ENCODE measurements at places on chromosomes 1 and 21. TPM values are rescaled to one million over a fixed set of nuclear protein-coding genes. Genes with fewer than 3 reads are reported as not detected.

Gene FLG
- under 0.01 TPM for total RNA-seq

Gene AMY2A
- total RNA-seq, result not detected

Gene SSR2
- 351 TPM for total RNA-seq

Gene AZIN2
- 5.0 TPM for total RNA-seq

Gene RHD
- total RNA-seq, result not detected

Gene FASLG
- total RNA-seq, result 0.52 TPM
